ENCODE measurements at places on chromosomes 6 and 20. TPM values are rescaled to one million over a fixed set of nuclear protein-coding genes. Genes with fewer than 3 reads are reported as not detected.
A peak's percentile ranks its signal among the peaks of the same experiment; 100 is the strongest.

DNA sequence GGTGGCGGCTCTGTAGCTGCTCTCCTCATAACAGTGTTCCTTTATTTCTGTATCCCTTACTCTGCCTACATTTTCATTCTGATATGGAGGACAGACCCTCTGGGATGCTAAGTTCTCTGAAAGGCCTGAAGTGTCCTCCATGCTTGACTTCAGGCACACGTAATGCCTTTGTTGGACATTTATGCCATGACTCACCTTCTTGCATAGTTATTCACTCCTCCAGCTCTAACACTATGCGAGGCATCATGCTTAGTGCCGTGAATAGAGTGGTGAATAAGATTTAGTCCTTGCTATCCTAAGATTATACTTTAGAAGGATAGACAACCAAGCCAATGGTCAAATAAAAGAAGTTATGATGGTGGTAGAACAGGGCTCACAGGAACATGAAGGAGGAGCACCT is 760.9 kb upstream of the FLRT3 start:
- H3K36me3 ChIP-seq: no peaks in the 10 kb centered on the region
- H3K27me3 ChIP-seq: no peaks in the 10 kb centered on the region
- DNase-seq: no peak
- H3K4me3 ChIP-seq: no peak overlapping the region
- H3K27ac ChIP-seq: no peak overlapping the region

SLC17A2 gene
- not detected for total RNA-seq

KIFC1 gene
- total RNA-seq: 94.3 TPM

DNA sequence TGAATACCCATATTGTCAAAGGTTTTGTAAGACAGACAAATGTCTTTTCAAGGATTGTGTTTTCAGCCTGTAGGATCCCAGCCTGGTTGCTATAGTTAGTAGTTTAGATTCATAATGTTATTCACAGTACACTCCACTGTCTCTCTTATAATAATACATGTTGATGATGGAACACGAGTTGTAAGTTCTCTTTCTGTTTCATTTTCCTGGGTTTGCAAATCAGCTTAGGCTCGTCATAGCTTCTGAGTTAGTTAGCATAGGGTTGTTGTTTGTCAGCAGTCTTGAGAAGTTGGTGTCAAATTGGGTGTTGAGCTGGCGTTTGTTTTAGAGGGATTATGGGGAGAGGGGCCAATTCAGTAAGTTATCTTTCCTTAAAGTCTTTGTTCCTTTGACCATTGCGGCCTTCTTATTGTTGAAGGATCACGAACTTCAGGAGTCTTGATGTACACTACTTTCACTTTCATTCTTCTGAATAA is 45.8 kb downstream of the QKI start:
- H3K36me3 ChIP-seq: peaks cover 22% of the 10 kb centered on the region
- H3K4me1 ChIP-seq: no peaks in the 10 kb centered on the region
- peak; percentile 58 for DNase-seq
- peak overlapping the region; percentile 67 for H3K4me3 ChIP-seq

ADTRP gene
- 0.20 TPM for total RNA-seq

HCRTR2 gene
- 0.29 TPM for total RNA-seq

GPR6 gene
- total RNA-seq: not detected

- no peaks in the 10 kb centered on the region for H3K36me3 ChIP-seq
- H3K4me3 ChIP-seq: no peak overlapping the region
- peaks cover 3% of the 10 kb centered on the region for H3K4me1 ChIP-seq
- H3K27me3 ChIP-seq: no peaks in the 10 kb centered on the region
- no peak overlapping the region for H3K27ac ChIP-seq
- DNase-seq: no peak
These were observed 305.4 kb downstream of the BTBD3 start for GRCh38 chr20:12223057-12223456.

- H3K4me3 ChIP-seq: no peak overlapping the region
- H3K27ac ChIP-seq: no peak overlapping the region
- H3K27me3 ChIP-seq: no peaks in the 10 kb centered on the region
- no peaks in the 10 kb centered on the region for H3K4me1 ChIP-seq
- DNase-seq: peak; percentile 97
- no peaks in the 10 kb centered on the region for H3K36me3 ChIP-seq
These were observed 36.5 kb downstream of the CDH26 start for GRCh38 chr20:59994697-59995122.

NTSR1 gene
- total RNA-seq: not detected

Data from endodermal cell (in vitro differentiated cells).